ENCODE measurements at places on chromosomes 2 and 18.

DNA sequence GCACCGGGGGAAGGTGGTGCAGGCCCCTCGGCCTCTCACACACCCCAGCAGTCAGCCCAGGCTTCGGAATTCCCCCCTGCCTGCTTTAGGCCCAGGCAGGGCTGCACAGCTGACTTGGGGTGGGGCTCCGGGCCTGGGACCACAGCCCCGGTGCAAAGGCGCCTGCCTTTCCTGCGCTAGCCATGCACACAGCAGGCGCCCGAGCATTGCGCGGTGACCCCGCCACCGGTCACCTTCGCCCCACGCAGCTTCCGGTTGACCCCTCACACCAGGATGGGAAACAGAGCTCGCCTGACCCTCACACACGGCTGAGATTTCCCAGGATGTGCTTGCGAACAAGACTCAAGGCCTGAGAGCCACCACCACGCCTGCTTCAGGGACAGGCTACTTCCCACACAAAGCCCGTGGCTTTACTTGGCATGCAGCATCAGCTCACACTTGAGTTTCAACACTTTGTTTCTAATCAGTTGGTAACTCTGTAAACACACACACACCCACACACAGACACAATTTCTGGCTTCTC lies 46.0 kb downstream of the SLC66A2 start:
- no peak for DNase-seq

GRCh38 chr2:44325897-44326296 lies 35.4 kb downstream of the PREPL start:
- no peak for DNase-seq

DNA sequence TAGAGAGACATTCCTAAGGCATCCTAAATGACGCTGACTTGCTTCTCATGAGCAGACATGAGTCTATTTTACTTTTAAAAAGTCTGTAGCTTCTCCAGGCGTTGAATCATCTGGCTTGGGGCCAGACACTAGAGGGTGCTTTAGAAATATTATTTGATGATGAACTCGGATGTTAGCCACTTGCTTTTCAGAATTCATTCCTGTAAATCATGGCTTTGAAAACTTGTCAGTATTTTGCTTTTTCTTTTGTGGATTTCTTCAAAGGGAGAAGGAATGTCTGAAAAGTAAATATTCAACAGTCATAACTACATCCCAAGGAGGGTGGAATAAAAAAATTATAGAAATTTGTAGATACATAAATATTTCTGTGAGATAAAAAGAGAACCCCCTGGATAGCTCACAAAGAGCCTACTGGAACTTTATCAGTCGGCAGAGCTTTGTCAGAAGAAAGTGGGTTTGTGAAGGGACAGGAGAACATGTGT lies 370.8 kb downstream of the OSR1 start:
- no peak for DNase-seq

GRCh38 chr2:158667586-158667985 lies 127.5 kb upstream of the DAPL1 start:
- DNase-seq = no peak

DNA sequence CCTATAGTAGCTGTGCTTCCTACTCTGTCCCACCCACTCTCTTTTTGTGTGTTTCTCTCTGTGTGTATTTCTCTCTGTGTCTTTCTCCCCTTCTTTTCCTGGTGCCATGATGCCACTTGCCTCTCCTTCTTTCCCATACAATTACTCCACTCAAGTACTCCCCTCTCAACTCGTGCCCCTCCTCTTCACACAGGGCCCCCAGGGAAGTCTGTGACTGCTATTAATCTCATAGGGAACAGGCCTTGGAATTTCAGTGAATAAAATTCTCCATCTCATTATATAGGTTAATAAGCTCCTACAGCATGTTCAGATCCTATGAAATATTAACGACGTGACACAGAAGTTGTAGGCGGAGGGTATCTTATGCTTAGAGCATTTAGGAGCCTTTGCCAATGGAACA lies 205.9 kb upstream of the EPHA4 start:
- DNase-seq = no peak

DNA sequence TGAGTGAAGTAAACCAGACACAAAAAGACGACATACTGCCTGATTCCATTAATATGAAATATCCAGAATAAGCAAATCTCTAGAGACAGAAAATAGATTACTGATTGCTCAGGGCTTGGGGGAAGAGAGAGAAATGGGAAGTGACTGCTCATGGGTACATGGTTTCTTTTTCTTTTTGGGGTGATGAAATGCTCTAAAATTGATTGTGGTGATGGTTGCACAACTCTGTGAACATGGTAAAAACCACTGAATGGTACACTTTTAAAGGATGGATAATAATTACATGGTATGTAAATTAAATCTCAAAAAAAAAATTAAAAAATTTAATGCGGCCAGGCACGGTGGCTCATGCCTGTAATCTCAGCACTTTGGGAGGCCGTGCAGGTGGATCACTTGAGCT lies 39.3 kb downstream of the RPL31 start:
- DNase-seq = no peak

DNA sequence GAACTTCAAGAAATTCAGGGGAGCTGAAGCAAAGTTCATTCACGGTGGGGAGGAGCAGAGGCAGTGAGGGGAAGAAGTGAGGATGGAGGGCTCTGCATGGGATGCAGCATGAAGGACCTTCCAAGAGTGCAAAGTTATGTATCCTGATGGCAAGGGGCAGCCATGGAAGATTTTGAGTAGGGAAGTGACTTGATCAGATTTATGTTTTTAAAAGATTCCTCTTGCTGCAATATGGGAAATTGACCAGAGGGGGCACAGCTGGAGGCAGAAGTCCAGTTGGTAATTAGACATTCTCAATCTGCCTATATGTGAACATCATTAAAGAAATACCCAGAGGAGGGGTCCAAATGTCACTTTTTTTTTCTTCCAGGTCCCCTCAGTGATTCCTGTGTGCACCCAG lies 21.5 kb upstream of the ANXA4 start:
- no peak for DNase-seq

DNA sequence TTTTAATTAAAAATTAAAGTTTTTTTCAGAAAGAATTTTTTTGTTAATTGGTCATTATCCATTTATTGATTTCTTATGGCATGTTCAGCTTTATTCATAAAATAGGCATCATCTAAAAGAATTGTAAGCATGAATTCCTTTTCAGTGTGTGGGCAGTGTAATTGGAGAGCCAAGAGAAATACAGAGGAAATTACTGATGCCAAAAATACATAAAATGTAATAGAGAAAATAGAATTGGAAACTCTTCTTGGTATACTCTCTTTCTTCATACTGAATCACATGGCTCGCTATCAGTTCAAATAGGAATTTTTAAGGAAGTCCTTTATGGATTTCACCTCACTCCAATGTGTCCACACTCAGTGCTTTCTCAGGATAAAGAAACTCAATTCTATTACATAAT lies 663.6 kb upstream of the NRXN1 start:
- DNase-seq = no peak

DNA sequence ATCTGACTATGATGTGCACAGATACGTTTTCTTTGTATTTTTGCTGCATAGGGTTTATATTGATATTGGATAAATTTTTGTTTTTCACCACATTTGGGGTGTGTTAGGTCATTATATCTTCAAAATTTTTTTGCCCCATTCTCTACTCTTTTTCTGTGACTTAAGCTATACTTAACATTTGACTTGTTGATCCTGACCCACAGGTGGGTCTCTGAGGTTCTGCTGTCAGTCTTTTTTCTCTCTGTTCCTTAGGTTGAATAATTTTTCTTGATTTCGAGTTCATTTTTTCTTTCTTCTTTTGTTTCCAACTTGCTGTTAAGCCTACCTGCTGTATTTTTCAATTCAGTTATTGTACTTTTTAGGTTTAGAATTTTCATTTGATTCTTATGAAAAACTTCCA lies 12.1 kb downstream of the RAB3GAP1 start:
- no peak for DNase-seq

DNA sequence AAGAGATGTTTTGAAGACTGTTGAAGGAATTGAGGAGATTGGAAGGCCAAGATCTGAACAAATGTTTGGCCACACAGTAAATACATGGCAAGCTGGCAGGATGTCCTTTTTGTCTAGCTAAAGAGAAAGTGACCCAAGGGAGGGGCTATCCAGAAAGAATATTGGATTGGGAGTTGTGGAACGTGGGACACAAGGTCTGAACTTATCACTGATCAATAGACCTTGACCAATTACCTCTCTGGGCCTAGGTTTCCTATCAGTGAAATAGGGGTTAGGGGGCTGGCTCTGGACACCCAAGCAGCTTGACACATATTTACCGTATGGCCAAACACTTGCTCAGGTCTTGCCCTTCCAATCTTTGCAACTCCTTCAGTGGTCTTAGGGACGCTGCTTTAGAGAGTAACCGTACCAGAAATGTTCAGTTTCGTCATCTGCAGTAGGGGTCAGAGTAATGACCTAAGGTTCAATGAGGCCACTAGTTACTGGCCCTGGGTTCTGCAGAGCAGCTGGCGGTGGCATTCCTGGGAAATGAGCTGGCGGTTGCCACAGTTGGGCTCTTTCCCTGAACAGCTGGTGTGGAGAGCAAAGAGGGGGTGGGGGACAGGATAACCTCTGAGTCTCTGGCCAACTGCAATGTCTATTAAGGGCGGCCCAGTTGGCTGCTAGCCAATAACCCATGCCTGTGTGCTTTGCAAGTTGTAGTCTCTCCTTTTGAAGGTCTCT lies 70.1 kb upstream of the STPG4 start:
- DNase-seq = no peak

- no peak for DNase-seq
Observed at GRCh38 chr18:9066358-9066757, 36.1 kb upstream of the NDUFV2 start.

- no peak for DNase-seq
Observed at GRCh38 chr18:42649331-42650035, 466.0 kb downstream of the RIT2 start.

- DNase-seq = no peak
Observed at GRCh38 chr2:235701206-235701981, 207.6 kb downstream of the AGAP1 start.

DNA sequence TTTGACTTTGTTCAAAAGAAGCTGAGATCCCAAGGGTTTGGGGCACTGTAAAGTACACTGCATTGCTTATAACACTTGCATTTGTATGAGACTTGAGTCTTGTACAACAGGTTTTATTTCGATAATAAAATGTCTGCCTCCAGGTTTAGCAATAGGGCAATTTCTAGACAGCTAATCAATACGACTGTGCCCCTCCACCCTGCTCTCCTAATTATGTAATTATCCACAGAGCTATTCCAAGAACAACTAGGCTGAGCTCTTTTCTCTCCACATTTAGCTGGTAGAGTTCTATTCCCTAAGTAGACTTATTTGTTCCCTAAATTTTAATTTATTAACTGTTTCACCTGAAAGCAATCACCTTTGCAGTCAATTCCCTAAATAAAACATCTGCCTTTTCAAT lies 52.9 kb upstream of the LINC00305 start:
- DNase-seq = no peak

GRCh38 chr2:40540026-40540425 lies 88.1 kb upstream of the SLC8A1 start:
- no peak for DNase-seq

DNA sequence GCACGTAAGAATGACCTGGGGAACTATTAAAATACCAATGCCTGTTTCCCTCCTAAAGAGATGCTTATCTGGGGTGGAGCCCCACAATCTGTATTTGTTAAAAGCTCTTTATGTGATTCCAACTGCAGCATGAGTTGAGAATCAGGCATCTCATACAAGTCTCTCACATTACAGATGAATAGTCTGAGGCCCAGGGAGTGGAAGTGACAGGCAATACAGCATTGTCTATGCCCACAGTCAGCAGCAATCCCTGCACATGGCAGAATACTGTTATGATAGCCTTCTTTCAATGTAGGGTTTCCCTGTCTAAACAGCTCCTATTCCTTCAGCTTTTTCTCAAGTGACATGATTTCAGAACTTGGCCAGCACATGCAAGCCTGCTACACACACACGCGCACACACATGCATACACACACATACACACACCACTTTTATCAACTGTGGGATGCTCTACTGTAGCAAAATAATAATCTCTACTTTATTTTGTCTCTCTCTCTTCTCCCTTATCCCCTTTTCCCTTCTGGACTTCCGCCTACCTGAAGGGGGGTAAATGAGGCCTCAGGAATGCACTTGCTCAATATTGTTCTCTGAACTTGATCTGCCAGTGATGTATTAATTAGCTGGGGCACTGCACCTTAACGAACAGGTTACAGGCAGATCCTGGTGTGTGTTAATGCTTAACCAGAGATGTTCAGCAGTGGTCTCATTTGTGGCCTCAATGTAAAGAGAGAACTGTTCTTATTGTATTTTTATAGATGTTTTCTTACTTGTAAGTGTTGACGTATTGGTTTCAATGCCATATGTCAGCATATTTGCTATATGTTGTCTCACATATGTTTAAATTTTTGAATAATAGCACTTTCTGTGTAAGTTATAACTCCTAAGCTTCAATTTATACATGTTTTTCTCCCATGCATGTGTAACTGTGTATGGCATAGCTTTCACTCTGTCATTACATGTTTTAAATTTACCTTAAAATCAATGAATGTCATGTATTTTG lies 116.0 kb downstream of the SETBP1 start:
- no peak for DNase-seq

- DNase-seq = no peak
Observed at GRCh38 chr18:1308686-1309085, 404.0 kb downstream of the ADCYAP1 start.

GRCh38 chr18:80143881-80144280 lies 34.8 kb downstream of the ADNP2 start:
- no peak for DNase-seq

GRCh38 chr2:171490577-171490976 lies 31.7 kb upstream of the CYBRD1 start:
- no peak for DNase-seq

- DNase-seq = no peak
Observed at GRCh38 chr2:173087793-173088496, 12.3 kb downstream of the MAP3K20 start.

DNA sequence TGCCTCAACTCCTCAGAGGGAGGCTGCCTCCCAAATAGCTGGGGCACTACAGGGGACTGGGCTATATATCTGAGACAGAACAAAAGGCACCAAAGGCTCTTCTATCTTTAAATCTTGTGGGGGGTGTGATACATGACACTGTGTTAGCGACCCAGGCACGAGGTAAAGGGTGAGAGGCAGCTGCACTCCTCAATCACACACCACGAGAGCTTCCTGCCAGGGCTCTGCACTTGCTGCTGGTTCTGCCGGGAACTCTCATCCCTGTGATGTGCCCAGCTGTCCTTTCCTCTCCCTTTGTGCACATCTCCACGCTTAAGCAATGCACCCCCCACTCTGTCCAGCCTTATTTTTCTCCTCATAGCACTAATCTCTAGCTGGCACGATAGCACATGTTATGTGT lies 32.4 kb downstream of the NPC1 start:
- no peak for DNase-seq

Data from T-helper 1 cell (primary cell).